ENCODE measurements at places on chromosomes 11 and 22.

DNA sequence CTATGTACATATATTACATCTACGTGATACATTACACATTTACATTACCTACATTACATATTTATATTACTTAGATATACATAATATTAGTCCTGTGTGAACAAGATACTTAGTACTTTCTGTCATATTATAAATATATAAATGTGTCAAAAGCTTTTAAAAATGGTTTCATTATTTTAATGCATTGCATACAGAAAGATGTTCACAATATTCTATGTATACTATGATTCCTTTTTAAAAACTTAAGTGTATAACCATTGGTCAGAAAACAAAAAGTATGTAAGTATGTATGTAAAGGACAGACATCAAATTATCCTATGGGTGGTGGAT is 647 bp upstream of the ZW10 start:
- DNase-seq: no peak

DNA sequence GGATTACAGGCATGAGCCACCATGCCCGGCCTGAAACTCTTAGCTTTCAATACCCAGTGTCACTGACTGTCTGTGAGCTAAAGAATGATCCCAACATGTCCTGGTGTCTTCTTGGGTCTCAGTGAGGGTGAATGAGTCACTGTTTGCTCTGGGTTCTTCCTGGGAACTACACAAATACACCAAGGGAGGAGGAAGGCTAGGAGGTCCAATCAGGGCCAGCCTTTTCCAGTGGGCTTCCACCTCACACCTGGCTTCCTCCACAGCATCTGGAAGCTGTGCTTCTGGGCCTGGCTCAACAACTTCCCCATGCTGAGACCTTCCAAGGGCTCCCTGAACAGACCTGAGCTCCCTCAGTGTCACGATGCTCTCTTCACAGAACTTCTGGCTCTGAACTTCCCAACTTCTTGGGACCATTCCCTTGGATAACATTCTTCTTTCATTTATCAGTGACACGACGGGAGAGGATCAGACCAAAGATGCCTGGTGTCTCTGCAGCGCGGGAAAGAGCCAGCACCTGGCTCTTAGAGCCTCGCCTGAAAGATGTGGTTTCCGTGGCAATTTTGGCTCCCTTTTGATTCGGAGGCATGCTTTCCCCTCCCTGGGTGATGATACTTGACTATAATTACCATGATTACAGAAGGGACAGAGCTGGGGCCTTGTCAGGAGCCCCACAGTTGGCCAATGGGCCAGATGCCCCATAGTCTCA is 22.3 kb upstream of the CHRM4 start:
- no peak for DNase-seq

DNA sequence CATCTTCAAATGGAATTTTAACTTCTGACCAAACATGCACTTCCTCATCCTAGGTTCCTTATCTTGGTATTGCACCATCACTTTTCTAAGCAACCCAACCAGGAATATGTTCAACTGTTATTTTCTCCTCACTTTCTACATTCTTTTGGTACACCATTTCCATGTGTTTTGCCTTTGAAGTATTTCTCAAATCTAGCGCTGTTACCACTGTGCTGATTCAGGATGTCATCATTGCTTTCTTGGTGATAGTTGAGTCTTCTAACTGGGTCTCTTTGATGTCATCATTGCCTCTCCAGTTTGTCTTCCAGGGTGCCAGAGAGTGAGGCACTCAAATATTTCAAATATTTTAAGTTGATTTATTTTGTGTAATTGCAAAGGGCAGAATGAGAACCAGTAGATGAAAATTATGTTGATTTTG is 47.5 kb downstream of the HORMAD2 start:
- DNase-seq: no peak

DNA sequence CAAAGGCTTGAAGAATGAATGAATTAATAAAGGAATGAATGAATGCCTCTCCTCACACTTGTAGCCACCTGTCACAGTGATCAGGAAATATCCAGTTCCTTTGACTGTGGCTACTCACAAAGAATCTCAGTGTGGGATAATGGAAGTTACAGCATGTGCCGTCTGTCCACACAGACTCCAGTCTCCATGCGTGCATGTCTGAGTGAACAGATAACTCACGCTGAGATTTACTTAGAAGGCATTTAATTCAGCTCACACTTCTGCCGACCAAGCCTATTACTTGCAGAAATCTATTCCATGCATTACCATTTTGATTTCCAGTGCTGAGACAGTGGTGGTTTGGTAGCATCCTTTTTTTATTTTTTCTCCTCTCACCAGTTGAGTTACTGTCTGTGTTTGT is 32.3 kb upstream of the HMGXB4 start:
- DNase-seq: no peak

DNA sequence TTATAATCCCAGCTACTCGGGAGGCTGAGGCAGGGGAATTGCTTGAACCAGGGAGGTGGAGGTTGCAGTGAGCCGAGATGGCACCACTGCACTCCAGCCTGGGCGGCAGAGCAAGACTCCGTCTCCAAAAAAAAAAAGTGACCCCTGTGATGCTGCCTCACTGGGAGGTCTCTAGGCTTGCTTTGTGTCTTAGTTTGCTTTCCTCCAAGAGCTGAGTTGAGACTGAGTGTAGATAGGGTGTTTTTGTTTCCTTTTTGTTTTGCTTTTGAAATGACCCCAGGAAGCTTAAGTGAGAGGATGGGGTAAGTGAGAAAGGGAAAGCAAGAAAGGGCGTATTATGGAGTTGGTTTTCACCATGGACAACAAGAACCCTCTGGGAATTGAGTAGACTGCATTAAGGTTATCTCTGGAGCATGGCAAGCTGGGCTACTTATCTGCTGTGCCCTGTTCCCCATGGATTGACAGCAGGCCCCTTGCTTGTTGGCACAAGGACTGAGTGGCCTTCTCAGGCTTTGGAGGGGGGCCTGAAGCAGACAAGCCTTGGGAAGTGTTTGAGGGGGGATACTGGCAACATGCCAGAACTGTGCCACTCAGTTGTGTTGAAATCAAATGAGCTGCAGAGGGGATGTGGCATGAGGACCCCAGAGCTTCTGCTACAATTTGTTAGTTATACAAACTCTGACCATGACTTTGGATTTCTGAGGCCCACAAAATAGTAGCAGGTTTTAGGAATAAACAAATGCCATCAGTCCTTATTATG is 300.6 kb upstream of the C11orf87 start:
- no peak for DNase-seq

DNA sequence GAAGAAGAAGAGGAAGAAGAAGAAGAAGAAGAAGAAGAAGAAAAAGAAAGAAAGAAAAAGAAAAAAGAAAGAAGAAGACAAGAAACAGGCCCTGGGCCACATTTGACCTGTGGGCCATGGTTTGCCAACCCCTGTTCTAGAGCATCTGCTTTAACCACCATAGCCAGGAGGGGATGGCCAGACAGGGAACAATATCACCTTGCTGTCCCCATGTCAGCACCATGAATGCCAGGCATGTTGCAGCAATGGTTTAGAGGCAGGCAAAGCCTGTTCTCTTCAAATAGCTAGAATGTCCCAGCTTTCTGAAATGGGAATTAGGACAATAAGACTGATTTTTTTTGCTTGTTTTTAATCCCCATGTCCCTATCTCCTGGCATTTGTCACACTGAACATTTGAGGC is 338.6 kb upstream of the PLET1 start:
- no peak for DNase-seq

DNA sequence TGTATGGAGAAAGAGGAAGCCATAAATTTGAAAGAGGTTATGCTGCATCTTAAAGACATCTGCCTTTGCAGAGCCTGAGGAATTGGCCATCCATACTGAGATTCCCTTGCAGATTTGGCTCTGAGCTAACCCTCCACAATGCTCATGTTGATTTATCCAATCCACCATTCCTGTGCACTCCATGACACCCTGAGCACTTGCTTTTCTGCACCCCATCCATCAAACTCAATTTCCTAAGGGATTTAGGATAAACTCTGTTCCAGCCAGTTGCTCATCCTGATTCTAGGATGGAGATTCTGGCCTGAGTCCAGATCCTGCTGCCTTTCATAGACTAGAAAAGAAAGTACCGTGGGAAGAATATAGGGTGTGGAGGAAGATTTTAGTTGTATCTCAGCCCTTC is 379.2 kb upstream of the LARGE1 start:
- DNase-seq: no peak

- no peak for DNase-seq
These were observed 13.1 kb downstream of the RHOG start for GRCh38 chr11:3827434-3828186.

DNA sequence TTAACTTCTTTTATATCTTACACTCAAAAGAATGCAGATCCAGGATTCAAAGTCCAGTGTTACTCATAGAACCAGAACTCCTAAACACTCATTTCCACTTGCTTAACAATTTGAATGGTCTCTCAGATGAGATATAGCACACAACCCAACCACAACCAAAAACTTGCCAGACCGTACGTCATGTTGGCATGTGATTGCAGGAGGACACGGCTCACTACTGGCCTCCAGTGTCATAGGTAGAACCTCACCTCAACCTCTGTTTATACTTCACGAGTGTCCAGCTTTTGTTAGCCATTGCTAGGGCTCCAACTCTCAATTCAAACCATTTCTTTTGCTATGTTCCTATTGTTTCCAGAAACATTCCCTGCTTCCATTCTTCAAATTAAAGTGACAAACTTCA is 58.5 kb upstream of the PDGFD start:
- no peak for DNase-seq
